ENCODE measurements at places on chromosomes 1 and 21.

- no peaks in the 10 kb centered on the region for H3K4me1 ChIP-seq
- H3K27me3 ChIP-seq, result no peaks in the 10 kb centered on the region
- peak overlapping the region; percentile 5 for H3K27ac ChIP-seq
- peaks cover 97% of the 10 kb centered on the region for H3K36me3 ChIP-seq
- H3K4me3 ChIP-seq, result no peak overlapping the region
Observed at GRCh38 chr21:46424039-46424591, 34.6 kb upstream of the DIP2A start.

DNA sequence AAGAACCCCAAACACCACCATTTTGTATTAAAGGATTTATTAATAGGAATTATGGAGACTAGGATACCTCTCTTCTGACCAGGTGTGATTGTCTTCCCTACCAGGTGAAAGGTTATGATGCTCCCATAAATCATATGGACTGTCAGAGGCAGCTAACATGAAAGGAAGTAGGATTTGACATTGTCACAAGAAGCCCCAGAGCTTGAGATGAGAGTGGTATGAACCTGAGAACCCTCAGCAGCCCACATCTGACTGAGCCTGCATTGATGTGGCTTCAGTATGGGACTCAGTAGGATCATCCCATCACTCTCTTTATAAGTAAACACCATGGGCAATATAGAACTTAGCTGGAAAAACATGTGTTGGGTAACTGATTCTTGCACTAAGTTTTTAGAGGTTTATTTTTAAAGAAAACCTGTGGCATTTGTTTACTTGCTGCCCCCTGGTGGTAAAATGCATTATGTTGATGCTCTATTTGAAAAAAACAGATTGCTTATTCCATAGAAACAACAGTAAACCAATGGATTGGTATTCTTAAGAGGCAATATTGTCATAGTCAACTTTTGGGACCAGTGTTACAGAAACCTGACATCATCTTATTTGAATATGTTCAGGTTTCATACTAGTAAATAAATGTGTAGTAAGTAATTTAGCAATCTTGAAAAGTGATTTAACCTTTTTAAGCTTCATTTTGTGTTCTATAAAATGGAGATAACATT lies 16.6 kb upstream of the CACYBP start:
- H3K36me3 ChIP-seq, result no peaks in the 10 kb centered on the region
- H3K4me3 ChIP-seq, result no peak overlapping the region
- H3K27me3 ChIP-seq, result no peaks in the 10 kb centered on the region
- DNase-seq, result no peak

- no peaks in the 10 kb centered on the region for H3K27me3 ChIP-seq
- H3K36me3 ChIP-seq, result no peaks in the 10 kb centered on the region
- no peaks in the 10 kb centered on the region for H3K4me1 ChIP-seq
- no peak overlapping the region for H3K4me3 ChIP-seq
Observed at GRCh38 chr21:15976807-15977206, 247.0 kb downstream of the USP25 start.

DNA sequence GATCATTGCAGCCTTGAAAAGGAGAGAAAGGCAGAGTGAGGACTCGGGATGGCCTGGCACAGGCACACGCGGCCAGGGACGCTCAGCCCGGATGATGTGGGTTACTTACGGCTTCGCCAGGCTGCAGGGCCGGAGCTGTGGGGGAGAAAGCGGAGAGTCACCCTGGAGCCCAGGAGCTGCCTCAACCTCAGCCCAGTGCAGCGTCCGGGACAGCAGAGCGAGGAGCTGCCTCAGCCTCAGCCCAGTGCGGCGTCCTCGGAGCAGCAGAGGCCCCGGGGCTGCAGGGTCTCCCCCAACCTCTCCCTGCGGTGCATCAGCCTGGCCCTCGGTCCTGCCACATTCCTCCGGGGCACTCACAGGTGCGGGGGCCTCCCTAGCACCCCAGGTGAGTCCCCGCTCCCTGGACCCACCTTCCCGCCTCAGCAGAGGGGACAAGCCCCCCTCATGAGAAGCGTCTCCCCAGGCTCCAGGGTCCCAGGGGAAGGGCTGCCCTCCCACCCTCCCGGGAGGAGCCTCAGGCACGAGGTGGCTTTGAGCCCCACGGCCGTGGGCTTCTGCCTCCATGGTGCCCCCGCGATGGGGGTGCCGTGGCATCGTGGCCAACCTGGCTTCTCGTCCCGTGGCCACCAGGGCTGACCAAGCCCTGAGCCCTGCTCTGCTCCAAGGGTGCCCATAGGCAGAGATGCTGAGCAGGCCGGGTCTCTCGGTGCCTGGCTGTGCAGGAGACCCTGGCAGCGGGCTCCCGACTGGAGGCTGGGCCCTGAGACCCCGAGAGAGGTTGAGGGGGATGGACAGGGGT lies 10.5 kb upstream of the RNF223 start:
- H3K4me1 ChIP-seq, result no peaks in the 10 kb centered on the region
- H3K4me3 ChIP-seq, result no peak overlapping the region
- peak; percentile 1 for DNase-seq
- no peak overlapping the region for H3K27ac ChIP-seq

GRCh38 chr1:68375919-68376318 lies 73.8 kb downstream of the RPE65 start:
- no peak for DNase-seq
- H3K4me1 ChIP-seq, result no peaks in the 10 kb centered on the region
- H3K27ac ChIP-seq, result no peak overlapping the region

DNA sequence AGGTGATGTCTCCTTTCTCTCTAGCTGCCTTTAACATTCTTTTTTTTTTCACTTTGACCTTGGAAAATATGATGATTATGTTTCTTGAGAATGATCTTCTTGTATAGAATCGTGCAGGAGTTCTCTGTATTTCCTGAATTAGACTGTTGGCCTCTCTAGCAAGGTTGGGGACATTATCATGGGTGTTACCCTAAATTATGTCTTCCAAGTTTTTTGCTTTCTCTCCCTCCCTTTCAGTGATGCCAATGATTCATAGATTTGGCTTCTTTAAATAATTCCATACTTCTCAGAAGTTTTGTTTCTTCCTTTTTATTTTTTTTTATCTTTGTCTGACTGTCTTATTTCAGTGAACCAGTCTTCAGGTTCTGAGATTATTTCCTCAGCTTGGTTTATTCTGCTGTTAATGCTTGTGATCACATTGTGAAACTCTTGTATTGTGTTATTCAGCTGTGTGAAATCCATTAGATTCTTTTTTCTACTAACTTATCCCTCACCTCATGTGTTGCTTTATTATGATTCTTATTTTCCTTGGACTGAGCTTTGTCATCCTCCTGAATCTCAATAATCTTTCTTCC lies 268.4 kb upstream of the NRIP1 start:
- no peak overlapping the region for H3K27ac ChIP-seq
- no peak for DNase-seq
- H3K4me1 ChIP-seq, result no peaks in the 10 kb centered on the region

All from gastrocnemius medialis (tissue), 4 donors.